WERI-Rb-1 (cell line): ENCODE measurements at places on chromosomes 3 and 15.

DNA sequence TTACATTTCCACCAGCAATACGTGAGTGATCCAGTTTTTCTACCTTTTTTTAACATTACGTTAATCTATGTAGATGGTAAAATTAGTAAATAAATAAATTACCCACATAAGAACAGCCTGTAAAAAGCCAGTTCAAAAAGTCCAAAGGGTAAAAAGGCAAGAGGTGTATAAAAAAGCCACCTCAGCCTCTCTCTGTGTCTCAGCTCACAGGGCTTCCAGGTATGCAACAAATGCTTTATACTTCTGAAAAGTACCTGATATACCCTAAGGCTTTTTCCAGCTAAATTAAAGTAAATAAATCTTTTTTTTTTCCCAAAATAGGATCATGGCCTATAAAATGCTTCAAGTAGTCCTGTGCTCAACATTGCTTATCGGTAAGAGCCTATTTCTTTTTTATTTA lies at the start of gene C3orf85:
TSS of gene C3orf85 (plus strand) at position 197 of the 400 bp plus-strand sequence. CDS start at position 326, 129 bp downstream.
- DNase-seq = no peak

DNA sequence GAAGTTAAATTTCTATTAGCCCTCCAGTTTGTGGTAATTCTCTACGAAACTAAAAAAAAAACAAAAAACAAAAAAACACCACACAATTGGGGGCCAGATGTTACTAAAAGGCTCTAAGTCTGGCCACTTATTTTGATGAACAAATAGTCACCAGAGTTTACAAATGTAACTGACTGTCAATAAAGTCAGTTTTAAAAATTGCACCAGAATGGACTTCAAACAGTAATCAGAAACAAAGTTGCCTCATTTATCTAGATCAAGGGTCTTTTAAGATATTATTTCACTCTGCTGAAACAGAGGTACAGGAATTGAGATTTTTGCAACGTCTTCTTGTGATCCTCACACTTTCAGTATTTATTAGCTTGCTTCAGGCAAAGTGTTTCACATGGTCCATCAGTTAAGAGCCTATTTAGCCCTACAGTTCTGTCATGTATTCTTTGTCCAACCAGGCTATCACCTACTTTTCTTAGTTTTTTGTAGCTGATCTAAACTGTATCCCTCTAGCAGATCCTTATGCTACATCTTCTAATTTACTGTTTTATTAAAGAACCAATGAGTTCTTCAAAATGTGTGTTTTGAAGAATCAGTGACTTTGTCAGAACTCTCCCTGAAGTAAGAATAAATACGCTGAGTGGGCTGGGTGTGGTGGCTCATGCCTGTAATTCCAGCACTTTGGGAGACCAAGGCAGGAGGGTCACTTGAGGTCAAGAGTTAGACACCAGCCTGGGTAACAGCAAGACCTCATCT lies 74.7 kb downstream of the ANKRD28 start:
- no peak for DNase-seq

DNA sequence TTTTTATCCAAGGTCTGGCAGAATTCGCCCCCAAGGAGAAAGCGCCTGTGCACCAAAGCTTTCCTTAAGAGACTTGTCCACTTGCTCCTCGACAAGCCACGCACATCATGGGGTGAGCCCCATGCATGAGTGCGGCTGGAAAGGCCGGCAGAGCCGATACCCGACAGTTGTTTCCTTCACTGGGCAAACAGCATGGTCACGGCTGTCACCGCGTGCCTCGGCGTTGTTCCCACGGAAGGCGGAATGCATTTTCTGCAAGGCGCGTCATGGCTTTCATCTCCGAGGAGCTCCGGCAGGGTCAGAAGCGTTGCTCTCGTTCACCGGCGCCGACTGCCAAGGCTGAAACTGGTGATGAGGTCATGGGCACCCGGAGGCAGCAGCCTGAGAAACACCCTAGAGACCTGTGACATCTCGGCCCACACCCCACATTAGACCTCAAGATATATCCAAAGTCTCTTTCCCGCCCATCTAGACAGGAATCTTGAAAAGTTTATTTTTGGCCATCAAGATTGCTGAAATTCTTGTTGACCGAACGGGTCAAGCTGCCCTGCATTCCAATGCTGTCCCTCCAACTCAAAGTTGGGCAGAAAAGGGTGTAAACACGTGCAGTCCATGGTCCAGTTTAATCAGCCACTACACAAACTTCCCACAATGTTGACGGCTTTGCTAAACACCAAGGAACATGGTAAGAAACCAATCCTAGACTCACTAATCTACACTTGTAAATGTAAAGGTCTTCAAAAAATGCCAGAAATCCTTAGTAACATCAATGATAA lies 604 bp upstream of the TJP1 start:
- no peak for DNase-seq

DNA sequence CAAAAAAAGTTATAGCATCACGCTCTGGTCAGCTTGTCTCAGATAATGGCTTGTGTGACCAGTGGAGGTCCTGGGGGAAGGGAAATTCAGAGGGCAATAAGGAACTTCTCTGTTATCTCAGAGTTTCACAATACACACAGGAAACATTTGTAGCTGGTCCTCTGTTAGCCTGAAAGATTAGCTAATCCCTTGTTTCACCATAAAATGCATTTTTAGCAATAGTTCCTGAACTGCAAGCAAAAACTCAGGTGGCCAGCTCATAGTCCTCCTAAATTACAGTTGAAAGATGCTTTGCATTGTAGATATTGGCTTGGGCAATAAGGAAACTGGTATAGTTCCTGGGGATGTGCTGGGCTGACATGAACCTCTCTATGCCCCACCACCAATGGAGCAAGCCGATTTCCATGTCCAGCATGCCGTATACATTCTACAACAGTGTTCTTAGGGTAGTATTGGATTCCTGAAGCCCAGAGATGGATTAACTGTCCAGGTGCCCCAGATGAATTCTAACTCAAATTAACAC lies 141.5 kb upstream of the TBL1XR1 start:
- no peak for DNase-seq

GRCh38 chr3:129442486-129442885 lies 2.5 kb downstream of the IFT122 start:
- DNase-seq = no peak
